Effector memory CD4-positive, alpha-beta T cell (primary cell): ENCODE measurements at places on chromosomes 1 and 21.

DNA sequence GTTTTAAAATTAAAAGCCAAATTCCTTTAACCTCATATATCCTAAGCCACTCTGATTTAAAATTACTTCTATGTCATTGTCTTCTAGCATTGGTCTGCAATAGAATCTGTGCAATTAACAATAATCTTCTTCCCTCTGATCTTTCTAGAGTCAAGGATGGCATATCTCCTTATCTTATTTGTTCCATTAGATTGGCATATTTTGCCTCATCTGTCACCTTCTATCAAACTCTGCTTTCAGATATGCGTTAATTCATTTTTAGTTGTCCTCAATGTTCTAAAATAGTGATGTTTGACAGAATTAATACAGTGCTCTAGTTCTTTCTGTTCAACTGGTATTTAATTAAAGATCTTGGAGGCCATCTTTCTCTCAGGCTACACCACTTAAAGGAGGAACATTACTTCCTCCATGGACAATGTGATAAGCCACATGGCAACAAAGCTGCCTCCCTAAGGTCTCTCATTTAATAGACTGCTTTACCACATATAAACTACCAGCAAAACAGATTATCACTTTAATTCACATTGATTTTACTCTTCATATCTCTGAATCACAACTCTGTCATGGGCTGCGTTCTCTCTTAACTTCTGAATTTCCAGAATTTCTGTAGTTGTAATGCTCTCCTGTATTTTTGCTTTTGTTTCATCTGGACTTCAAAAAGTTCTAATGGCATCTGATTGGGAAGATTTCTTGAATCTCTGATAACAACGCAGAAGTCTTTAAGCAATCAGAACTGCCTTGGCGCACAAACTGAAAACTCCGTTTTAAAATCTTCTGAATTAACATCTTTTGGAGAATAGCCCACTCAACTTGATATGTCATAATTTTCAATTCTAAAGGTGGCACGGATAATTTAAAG is 2.8 kb downstream of the NRIP1 start:
- no peak for DNase-seq
- no peaks in the 10 kb centered on the region for H3K36me3 ChIP-seq
- peaks cover 8% of the 10 kb centered on the region for H3K27me3 ChIP-seq
- H3K4me3 ChIP-seq, result no peak overlapping the region

GRCh38 chr1:14470802-14471201 is 127.7 kb upstream of the KAZN start:
- no peaks in the 10 kb centered on the region for H3K36me3 ChIP-seq
- H3K27me3 ChIP-seq, result no peaks in the 10 kb centered on the region
- no peak overlapping the region for H3K4me3 ChIP-seq

GRCh38 chr1:30880678-30881318 is 27.8 kb downstream of the SDC3 start:
- no peaks in the 10 kb centered on the region for H3K36me3 ChIP-seq
- DNase-seq, result no peak
- H3K4me3 ChIP-seq, result no peak overlapping the region
- no peaks in the 10 kb centered on the region for H3K27me3 ChIP-seq
- H3K4me1 ChIP-seq, result no peaks in the 10 kb centered on the region

DNA sequence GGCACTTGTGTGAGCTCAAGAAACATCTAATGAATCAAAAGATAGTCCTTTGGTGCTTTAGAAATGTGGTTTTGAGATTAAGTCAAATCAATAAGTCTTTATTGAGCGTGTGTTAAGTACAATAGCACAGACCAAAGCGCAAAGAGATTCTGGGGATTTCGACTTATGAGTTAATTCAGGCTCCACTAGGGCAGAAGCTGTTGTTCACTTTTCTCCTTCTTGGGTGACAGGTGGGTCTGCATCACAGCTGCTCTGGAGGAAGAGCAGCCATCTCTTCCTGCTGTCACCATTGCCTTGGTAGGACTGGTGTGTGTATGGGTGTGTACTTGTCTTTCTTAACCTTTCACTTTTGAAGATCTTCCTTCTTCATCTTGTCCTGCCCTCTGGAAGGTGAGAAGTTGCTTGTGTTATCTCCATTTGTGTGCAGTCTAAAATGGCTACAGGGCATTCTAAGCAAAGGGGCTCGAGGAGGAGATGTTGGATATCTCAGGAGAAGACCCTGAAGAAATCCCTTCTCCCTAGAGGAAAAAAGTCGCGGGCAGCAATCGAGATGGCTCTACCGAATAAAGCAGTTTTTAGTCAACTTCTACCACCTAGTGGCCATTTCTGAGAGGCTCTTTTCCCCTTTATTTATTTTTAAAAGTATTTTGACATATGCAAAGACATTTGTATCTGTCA is 22.9 kb upstream of the DISC1 start:
- H3K4me3 ChIP-seq, result peak overlapping the region; percentile 65
- peaks cover 3% of the 10 kb centered on the region for H3K4me1 ChIP-seq
- H3K27me3 ChIP-seq, result no peaks in the 10 kb centered on the region
- peak overlapping the region; percentile 43 for H3K27ac ChIP-seq
- DNase-seq, result peak; percentile 15

GRCh38 chr1:94284476-94284875 is 47.1 kb upstream of the ARHGAP29 start:
- no peak overlapping the region for H3K27ac ChIP-seq
- no peak overlapping the region for H3K4me3 ChIP-seq
- H3K4me1 ChIP-seq, result no peaks in the 10 kb centered on the region
- DNase-seq, result no peak
- H3K36me3 ChIP-seq, result no peaks in the 10 kb centered on the region

DNA sequence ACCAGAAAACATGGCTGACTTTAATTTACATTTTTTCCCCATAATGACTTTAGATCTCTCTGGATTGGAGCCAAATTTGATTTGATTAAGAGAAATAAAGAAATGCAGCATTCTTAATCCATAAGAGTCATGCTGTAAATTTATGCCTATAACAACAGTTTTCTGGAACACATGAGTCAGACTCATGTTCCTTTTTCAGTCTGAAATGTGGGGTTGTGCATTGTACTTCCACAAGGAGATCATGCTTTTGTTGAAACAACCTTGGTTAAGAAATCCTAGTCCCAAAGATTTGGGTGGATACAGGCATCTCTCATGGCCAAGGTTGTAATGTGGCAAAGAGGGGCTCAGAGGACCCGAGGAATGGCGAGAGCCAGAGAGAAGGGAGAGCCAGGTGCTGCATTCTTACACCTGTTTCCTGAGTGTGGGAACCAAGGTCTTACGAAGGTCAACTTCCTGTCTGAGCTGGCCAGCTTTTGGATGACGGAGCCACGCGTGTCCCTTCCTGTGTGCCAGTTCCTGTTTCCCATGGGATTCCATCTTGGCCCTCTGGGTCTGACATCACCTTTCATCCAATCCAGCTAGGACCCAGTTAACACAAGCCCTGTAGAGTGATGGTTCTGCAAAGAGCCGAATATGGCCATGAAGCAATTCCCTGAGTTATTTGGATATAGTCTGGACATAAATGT is 23.1 kb downstream of the CLDN14 start:
- H3K27me3 ChIP-seq, result no peaks in the 10 kb centered on the region
- H3K36me3 ChIP-seq, result no peaks in the 10 kb centered on the region
- H3K4me1 ChIP-seq, result no peaks in the 10 kb centered on the region
- DNase-seq, result no peak
- H3K27ac ChIP-seq, result no peak overlapping the region

DNA sequence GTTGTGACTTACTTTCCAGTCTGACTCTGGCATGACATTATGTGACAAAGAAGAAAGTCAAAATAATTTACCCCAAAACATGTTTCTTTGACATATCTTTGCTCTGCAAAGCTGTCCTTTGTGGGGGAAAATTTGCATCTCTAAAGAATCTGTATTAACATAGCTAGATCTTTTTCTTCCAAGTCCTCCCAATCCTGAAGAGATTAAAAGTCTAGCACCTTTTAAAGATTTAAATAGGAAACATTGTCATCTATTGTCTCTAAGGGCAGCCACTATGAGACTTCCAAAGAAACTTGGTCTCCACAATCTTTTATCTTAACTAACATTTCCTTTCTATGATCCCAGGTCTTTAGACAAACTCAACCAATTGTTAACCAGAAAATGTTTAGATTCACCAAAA is 16.0 kb downstream of the LRRC3 start:
- no peaks in the 10 kb centered on the region for H3K4me1 ChIP-seq
- no peaks in the 10 kb centered on the region for H3K36me3 ChIP-seq
- H3K27ac ChIP-seq, result no peak overlapping the region
- H3K4me3 ChIP-seq, result no peak overlapping the region
- no peak for DNase-seq
- H3K27me3 ChIP-seq, result no peaks in the 10 kb centered on the region

DNA sequence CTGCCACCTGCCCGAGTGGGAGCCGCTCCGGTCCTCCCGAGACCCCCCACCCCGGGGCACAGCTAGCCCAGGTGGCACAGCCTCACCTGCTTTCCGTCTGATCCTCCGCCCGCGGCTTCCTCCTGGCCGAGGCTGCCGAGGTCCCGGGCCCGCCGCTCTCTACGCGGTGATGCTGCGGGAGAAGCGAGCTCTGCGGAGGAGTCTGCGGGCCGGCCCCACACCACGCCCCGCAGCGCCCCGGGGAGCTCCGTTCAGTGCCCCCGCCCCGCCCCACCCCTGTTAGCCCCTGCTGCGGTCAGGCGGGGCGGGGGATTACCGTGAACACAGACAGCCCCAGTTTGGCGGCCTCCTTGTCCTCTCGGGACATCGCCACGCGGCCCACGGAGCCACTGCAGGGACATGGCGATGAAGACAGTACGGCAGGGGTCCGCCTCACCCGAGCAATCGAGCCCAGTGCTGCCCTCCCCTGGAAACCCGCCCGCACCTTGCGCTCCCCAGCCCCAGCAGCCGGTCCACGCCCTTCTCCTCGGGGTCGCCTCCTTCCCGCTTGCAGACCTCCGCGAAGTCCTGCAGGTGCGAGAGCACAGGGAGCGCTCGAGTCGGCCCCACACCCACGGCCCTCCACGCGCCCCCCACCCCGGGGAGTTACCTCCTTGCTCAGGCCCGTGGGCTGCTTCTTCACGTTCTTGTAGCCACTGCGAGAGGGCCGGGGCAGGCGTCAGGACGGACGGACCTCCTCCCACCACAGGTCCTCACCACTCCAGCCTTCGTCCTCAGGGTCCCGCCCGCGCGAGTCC is 933 bp downstream of the C1orf35 start:
- peak overlapping the region; percentile 95 for H3K4me3 ChIP-seq
- H3K4me1 ChIP-seq, result peaks cover 9% of the 10 kb centered on the region
- peak overlapping the region; percentile 91 for H3K27ac ChIP-seq
- H3K27me3 ChIP-seq, result no peaks in the 10 kb centered on the region

DNA sequence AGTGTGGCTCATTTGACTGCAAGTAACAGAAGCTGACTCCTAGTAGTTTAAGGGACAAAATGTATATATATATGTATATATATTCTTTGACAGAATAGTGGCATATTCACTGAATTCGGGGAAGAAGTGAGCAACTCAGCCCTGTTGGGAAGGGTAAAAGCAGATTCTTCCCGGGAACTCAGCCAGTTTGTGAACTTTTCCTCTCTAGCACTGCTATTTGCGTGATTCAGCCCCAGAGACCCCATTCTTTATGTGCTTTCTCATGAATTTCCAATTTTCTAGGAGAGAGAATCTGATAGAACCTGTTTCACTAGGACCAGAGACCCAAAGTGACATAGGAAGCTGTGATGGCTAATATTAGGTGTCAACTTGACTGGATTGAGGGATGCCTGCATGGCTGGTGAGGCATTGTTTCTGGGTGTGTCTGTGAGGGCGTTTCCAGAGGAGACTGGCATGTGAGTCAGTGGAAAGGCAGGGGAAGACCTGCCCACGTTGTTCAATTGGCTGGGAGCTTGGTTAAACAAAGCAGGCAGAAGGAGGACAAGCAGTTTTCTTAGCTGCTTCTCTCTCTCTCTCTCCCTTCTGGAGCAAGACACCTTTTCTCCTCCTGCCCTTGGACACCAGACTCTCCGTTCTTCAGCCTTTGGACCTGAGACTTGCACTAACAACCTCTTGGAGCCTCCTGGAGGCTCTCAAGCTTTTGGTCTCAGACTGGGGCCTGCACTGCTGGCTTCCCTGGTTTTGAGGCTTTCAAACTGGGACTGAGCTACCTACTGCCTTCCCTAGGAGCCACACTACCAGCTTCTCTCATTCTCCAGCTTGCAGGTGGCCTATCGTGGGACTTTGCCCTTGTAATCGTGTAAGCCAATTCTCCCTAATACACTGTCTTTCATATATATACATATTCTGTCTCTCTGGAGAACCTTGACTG is 93.4 kb upstream of the KCNK1 start:
- no peak for DNase-seq
- no peak overlapping the region for H3K27ac ChIP-seq
- no peaks in the 10 kb centered on the region for H3K4me1 ChIP-seq

- H3K36me3 ChIP-seq, result no peaks in the 10 kb centered on the region
- H3K27ac ChIP-seq, result no peak overlapping the region
- no peaks in the 10 kb centered on the region for H3K27me3 ChIP-seq
- peaks cover 5% of the 10 kb centered on the region for H3K4me1 ChIP-seq
- no peak for DNase-seq
- H3K4me3 ChIP-seq, result no peak overlapping the region
These were observed 65.1 kb upstream of the TTC34 start for GRCh38 chr1:2866422-2867086.

- no peaks in the 10 kb centered on the region for H3K4me1 ChIP-seq
- no peaks in the 10 kb centered on the region for H3K27me3 ChIP-seq
- H3K36me3 ChIP-seq, result no peaks in the 10 kb centered on the region
- no peak overlapping the region for H3K4me3 ChIP-seq
- H3K27ac ChIP-seq, result no peak overlapping the region
These were observed 198.4 kb upstream of the PTGFR start for GRCh38 chr1:78292361-78292760.
